ENCODE measurements at places on chromosomes 16 and 17.

- no peak for DNase-seq
These were observed 4.8 kb upstream of the SP6 start for GRCh38 chr17:47855737-47856136.

GRCh38 chr17:82367724-82368524 lies 3.6 kb upstream of the UTS2R start:
- DNase-seq, result no peak

DNA sequence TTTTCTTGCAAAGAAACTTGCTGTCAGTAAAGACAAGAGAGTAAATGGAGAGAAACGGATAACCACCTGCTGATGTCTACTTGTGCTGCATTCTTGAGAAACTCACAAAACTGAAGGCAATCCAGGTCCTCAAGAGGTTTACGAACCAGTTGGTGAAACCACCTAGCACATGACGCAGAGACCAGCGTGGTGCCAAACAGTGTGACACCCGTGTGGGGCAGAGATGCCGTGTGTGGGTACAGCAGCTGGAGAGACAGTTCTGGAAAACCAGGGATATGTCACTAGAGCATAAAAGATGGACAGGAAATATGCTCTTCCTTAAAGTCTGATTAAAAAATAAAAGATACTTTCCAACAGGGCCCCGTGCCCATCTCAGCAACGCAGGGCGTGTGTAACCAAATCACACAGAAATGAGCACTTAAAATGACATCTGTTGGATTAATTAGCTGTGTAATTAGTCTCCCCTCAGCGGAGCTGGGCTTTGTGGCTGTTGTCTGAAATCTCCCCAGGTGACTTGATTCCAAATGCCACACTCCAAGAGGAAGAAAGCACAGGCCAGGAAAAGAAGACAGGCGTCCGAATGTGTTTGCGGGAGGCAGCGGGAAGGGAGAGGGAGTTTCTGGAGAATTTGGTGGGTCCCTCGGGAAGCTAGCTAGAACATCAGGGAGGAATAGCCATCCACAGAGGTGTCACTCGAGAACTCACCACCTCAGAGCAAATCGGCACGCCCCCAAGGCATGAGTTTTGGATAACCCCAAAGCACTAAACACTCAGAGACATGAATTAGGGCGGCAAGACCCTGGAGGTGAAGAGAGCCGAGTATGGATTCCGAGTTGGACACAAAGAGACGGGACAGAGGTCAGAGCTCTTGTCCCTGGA lies 109.8 kb downstream of the ZFHX3 start:
- no peak for DNase-seq

DNA sequence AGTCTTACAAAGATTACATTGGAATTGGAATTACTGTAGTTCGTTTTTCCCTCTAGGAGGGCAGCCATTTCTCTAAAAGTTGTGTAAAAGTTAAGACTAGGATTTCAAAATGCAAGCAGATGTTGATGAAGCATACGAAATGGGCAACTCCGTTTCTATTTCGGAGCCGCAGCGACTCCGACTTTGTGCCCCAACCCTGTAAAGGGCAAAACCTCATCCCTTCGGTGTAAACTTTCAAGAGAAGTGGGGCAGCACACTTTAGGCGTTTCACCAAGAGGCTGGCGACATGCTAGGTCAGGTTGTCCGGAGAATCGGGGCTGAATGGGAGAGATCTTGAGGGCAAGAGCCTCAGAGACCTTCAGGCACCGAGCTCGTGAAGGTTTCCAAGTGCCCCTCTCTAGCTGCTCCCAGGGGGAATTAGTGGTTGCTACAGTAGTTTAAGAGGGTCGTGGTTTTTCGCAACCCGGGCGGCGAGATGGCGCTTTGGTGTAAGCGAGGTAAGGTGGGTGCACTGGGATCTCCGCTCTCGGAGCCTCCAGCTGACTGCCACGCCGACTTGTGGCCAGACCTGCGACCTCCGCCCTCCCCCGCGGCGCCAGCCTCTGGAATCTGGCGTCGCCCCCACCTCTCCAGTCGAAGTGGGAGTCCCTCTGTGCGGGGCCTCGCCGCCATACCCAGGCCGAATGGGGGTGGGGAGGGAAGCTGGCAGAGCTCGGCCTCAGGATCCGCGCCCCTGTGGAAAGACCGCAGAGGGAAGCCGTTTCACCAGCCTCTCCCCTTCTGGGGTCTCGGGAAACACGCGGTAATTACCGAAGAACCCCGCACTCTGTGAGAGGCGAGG lies 1.0 kb upstream of the HEXIM2 start:
- DNase-seq, result peak; percentile 61

DNA sequence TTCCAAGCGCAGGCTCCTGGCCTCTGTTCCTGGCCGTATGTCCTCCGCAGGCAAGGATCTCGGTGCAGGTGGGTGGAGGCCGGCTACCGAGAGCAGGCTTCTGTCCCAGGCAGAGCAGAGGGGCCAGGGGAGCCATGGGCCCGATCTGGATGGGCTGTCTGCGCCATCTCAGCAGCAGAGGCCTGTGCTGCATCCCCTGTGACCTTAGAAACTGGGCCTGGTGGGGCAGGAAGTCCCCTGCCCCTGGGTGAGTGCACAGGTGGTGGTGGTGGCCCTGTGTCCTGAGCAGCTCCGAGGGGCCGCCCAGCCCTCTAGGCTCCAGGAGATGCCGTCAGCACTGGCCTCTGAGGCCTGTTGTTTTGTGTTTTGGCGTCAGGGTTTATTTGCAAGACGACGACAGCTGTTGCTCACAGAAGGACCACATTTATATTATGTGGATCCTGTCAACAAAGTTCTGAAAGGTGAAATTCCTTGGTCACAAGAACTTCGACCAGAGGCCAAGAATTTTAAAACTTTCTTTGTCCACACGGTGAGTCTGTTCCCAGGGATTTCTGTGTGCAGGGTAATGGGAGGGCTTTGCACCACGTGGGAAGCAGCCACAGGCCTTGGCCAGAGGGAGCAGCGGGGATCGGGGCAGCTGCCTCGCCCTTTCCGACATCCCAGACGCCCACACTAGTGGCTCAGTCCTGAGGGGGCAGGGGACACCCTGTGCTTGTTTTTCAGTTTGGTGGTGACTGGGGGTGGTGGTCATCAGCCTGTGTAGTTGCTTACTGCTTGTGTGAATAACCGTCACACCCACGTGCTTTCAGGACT lies 59.1 kb downstream of the PDPK1 start:
- DNase-seq, result no peak

DNA sequence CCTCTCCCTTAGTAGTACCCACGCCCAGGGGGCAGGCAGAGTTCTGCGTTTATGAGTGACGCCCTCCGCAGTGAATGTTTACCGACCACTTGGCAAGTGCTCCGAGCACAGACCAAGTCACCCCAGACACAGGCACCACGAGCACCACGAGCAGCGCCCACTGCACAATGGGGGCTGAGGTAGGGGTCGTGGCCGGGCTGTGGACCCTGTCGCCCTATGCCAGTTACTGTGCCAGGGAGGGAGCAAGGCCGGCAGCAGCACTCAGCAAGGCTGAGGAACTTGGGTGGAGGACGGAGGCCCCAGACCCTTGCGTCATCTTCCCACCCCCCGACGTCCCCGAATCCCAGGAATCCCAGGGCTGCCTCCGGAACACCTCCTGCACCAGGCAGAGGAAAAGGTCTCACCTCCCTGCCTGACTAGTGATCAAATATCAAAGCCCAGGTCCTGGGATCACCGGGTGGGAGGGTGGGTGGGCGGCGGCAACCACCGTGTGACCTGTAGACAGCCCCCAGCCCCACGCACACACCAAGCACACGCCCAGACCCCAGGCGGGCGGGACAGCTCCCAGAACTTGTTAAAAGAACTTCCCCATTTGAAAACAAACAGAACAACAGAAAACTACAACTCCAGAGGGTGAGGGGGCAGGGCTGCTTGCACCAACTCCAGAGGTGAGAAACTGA lies 5.4 kb downstream of the VASN start:
- no peak for DNase-seq

DNA sequence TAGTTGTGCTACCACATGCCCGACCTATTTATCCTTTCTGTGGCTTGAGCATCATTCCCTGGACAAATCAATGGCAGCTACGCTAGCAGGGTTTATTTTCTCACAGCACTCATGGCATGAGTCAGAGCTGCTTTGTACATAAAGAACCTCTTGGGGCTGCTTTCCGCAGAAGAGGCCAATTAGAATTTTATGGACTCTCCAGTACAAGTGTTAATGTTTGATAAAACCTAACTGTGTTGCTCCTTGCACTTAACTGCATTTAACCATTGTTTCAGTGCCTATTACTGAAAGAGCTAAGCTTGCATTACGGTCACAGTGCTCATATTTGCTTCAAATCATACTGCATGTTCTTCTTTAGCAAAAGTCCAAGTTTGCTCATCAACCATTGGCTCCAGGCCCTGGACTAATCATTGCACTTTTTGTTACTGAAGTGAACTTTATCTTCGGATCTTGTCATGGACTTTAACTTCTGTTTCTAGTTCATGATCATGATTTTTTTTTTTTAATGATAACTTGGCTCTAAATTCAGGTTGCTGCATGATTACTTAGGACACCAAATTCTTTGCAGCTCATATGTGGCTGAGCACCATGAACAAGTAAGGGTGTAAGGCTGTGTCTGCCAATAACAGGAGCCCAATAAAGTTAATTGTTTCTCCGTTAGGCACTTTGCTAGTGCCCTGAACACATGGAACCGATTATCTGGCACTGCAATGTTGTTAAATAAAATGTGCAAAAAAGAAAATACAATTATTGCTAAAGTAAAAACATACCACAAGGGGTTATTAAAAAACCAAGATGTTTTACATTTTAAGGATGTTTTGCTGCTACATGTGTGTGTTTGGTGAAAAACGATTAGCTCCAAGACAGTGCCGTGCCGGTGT lies 492.2 kb downstream of the KCNJ2 start:
- no peak for DNase-seq

GRCh38 chr17:35486920-35487732 lies 38.6 kb upstream of the SLFN13 start:
- DNase-seq, result peak; percentile 17

GRCh38 chr17:37518826-37519225 lies 29.1 kb downstream of the DUSP14 start:
- DNase-seq, result no peak

- no peak for DNase-seq
These were observed 156.5 kb downstream of the RGS9 start for GRCh38 chr17:65293584-65294180.

DNA sequence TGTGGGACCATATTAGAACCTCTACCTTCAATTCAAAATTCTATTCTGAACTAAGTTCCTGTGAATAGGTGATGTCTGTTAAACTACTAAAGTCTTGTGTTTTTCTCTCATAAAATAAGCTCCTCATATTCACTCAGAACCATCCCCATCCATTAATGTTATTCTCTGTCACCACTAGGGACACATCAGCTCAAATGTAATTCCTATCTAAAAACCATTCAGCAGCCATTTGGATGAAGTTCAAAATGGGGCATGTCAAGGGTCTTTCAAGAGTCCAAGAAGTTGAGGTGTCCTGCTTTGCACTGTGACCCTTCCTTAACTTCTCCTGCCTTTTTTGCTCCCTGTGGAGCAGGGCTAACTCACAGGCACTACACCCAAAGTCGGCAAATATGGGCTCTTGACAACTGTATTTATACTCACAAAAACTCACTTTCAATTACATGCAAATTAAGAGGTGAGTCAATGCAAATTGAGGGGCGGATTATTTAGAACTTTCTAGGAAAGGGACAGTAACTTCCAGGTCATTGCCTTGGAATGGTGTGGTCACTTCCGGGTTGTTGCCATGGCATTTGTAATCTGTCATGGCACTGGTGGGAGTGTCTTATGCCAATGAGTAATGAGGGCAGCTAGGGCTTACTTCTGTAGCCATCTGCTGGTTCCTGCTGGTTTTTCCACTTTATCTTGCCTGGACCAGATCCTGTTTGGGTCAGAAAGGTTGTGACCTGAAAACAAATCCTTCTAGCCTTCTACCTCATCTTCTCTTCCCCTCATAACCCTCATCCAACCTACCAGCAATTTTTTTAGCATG lies 128.2 kb upstream of the COX10 start:
- DNase-seq, result peak; percentile 84

- DNase-seq, result peak; percentile 93
These were observed 4.4 kb downstream of the MVP start for GRCh38 chr16:29824589-29825144.

DNA sequence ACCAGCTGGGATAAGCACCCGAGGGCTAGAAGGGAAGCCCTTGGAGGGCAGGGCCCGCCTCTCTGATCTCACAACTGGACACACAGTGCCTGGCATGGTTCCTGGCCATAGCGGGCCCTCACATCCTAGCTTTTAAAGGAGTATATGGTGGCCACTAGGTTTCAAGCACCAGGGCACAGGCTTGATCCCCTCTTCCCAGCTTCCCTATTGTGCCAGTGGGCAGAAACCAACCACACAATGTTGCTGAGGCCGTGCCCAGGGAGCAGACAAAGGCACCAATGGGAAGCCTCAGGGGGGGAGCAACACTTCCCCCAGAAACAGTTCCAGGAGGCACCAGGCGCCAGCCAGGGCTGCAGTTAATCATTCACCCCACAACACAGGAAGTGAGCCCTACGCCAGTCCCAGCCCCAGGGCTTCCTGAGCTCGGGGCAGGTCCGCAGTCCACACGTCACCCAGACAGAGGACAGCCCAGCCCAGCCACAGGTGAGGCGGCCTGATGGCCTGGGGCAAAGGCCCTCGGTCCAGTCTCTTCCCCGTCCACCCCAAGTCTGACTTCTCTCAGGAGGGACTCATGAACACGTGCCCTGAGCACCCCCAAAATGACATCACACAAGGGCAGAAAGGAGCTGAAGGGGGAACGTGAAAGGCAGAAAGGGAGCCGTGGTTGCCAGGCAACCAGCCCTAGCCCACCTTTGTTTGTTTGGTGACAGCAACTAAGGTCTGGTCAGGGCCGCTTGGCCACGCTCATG lies 12.8 kb downstream of the SMIM5 start:
- no peak for DNase-seq

DNA sequence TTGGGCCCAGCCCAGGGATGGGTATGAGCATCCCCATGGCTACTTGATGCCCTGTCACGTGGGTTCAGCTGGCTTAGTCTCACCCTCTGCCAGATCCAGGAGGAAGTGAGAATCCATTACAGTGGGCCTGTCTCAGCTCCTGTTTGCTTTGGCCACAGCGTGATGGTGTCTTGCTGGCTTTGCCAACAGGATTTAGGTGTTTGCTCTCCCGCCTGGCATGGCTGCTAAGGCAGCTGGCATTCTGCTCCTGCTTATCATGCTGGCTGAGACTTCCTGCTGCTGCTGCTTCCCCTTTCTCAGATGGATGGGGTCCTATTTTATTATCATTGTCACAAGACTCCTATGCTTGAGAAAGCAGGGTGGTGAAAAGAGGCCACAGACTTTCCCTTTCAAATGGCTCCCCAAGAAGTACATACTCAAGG lies 28.3 kb upstream of the HOXB13 start:
- DNase-seq, result no peak

- DNase-seq, result no peak
These were observed 24.3 kb downstream of the WSB1 start for GRCh38 chr17:27318228-27318627.

- no peak for DNase-seq
These were observed 537 bp downstream of the GOSR1 start for GRCh38 chr17:30477774-30478115.

GRCh38 chr17:36130346-36130745 lies 26.7 kb downstream of the CCL4 start:
- DNase-seq, result no peak

DNA sequence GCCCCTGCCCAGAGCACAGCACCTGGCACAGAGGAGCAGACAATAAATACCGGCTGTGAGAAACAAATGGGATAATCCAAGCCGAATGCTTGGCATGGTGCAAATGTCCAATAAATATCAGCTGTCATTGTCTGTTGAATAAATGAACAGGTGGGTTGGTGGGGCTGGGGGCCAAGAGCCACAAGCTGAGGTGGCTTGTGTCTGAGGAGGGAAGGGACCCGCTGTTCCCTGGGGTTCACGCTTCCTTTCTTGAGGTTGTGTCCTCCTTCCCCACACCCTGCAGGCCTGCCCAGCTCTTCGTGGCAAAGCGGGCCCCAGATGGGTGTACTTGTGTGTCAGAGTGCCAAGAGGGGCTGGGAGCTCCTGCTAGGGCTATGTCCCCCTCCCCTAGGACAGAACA lies 38.6 kb downstream of the ARHGAP27 start:
- no peak for DNase-seq

All from HCEC 1CT (cell line).